ENCODE measurements at places on chromosomes 4 and X.
A peak's percentile ranks its signal among the peaks of the same experiment; 100 is the strongest.

GRCh38 chr4:79023799-79024770 lies 84.8 kb upstream of the PAQR3 start:
- DNase-seq = no peak

DNA sequence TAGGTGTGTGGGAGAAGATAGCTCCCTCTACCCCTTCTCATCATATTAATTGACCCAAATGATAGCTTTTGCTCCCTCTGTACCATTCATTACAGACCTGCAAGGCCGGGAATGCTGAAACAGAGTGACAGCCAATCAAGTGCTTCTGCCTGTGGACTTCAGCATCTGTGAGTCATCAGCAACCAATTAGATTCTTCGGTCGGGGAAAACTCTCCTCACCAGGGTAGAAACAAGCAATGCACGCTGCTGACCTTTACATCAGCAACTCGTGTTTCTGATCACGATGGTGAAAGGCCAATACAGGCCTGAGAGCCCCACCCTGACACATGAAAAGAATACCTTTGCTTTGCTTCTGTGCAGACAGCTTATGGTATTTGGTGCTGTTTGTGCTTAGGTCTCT lies 347.2 kb upstream of the DDX53 start:
- DNase-seq = no peak

DNA sequence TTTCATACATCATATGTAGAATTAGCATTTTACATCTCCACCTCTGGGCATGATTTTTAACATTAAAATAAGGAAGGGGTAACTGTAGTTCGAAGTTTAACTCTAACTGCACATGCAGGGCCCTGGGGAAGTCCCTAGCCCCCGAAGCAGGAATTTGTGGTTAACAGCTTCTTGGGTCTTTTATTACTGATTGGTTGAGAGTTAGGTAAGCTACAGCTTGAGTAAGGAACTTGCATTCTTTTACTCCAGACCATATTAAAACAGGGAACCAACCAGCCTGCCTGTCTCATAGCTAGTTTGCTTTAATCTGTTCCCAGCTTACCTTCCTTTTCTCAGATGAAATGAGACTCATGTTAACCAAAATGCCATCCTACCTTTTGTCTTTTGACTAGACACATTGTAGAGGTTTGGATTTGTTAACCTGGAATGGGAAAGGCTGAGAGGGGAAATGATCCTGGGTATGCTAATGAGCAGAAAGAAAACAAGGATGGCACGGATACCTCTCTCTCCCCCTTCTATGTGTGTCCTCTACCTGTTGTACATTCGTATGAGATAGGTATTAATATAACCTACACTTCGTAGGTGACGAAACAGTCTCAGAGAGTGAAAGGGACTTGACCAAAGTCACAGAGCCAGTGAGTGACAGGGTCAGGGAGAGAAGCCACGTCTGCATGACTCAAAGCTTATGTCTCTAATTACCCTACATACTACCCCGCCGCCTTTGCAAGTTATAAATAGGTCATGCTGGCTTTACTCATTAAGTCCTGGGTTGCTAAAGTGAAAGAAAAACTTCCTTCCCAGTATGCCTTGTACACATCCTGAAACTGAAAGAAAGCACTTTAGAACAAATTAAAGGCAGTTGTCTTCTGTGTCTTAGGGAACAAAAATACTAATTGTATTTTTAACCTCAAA lies 119.5 kb upstream of the AFF2 start:
- DNase-seq = peak; percentile 75

GRCh38 chrX:68934922-68935321 lies 106.1 kb downstream of the EFNB1 start:
- no peak for DNase-seq

- DNase-seq = no peak
Observed at GRCh38 chr4:144710526-144710912, 64.6 kb downstream of the HHIP start.

GRCh38 chr4:8478801-8479744 lies 38.5 kb downstream of the TRMT44 start:
- DNase-seq = no peak

DNA sequence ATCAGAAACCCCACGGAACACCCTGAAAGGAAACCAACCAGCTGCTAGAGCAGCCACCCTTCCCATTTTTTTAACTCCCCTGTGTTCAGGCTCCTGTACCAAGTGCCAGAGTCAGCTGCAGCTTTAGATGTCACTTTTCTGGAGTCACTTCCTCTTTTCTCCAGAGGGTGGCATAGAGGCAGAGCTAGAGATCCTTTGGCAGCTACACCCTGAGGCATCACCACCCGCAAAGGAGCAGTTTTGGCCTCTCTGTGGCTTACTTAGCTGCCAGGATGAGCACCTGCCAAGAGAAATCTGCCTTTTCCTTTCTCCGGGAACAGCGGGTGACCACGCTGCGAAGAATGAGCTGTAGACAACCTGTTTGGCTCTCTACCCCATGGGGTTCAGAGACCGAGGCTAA lies 58.0 kb upstream of the CHRDL1 start:
- peak; percentile 38 for DNase-seq

- DNase-seq = no peak
Observed at GRCh38 chr4:6693231-6694176, at the start of gene S100P. Gene S100P, plus strand, starts transcription at chr4:6693878. Its CDS starts 55 bp downstream, at chr4:6693933.

- no peak for DNase-seq
Observed at GRCh38 chr4:78634011-78634664, 82.6 kb downstream of the ANXA3 start.

- DNase-seq = no peak
Observed at GRCh38 chr4:17366496-17366895, 145.4 kb downstream of the QDPR start.

DNA sequence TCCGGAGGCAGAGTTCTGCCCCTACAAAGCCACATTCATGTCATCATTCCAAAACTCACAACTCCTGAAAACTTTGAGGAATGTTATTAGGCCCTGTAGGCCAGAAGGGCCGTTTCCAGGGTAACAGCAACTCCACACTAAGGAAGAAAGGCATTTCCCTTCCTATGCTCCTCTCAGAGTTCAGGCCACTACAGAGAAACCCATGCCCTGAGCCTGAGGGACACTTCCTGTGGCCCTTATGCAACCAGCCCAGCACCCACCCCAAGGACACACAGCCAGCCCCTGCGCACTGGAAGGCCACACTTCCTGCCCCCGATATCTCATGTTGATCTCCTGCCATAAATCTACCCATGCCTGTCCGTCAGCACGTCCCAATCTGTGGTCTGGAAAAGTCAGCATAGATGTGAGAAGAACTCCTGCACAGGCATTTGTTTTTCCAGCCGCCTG lies 289.3 kb downstream of the BCOR start:
- no peak for DNase-seq

- no peak for DNase-seq
Observed at GRCh38 chr4:8377103-8378075, 63.1 kb downstream of the ACOX3 start.

- no peak for DNase-seq
Observed at GRCh38 chr4:105541420-105541819, 11.0 kb upstream of the ARHGEF38 start.

DNA sequence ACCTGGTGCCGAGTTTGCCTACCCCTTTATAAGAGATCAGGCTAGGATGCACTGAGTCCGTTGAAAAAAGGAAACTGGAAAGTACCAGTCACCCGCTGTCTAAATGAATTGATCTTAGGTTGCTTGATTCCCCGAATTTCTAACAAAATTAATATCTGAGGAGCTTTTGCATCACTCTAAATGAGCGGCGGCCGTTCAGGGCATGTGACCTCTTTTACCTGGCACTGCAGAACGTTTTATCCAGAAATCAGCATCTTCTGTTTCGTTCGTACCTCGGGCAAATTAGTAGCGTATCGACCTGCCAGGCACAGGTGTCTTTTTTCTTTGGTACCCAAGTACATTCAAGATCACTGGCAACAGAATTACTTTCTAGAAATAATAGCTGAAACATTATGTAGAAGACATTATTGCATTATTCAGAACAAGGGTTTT lies 876 bp downstream of the KLHL2 start:
- peak; percentile 15 for DNase-seq

DNA sequence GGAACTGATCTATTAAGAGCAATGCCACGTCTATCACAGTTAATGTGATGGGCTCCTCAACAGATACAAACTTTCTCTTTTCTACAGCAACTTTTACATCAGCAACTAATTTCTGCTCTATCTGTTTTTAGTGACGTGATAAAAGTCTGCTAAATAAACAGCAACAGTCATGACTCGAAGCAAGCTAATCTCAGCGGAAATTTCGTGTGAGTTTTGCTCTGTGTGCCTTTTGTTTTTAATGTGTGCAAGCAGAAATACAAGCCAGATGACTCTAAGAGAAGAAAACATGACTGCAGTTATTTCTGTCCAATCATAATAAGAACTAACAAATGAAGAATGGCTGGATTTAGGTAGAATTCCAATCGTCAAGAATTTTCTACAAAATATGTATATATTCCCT lies 214.3 kb downstream of the LDB2 start:
- no peak for DNase-seq

GRCh38 chr4:15066140-15066539 lies 63.9 kb downstream of the CPEB2 start:
- no peak for DNase-seq

Measured in AML-193 (cell line).